ENCODE measurements at places on chromosomes 6 and 20.

DNA sequence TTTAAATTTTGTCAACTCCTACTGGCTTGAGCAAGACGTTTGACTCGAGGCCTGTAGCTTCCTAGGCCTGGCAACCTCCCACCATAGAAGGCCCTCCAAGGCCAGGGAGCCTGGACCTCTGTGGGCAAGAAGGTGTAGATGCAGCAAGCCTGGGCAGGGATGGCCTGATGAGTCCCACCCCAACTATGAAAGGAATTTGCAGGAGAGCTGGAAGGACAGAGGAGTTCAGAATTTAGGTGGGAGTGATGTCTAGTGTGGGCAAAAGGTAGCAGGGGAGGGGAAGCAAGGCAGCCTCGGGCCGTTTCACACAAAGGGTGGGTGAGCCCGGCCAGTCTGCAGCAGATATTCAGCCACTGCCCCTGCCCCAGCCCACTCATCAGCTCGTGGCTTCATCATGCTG is 245.2 kb downstream of the CDH26 start:
- DNase-seq = no peak

DNA sequence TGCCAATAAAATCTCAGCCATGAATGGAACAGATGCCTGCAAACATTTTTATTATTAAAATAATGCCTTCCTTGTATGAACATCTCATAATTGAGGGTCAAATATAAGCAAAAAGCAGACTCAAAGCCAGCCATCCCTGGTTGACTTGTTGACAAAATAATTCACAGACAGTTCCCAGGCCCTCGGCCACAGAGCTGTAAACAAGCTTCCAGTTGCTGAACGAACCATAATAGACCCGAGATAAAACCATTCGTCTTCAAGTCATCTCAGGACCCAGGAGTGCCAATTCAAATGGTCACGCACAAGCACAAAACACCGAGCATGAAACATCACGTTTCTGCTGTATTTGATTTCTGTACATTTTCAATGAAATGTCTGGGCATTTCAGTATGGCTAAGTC is 113.3 kb upstream of the CDYL start:
- no peak for DNase-seq

- no peak for DNase-seq
These were observed 26.2 kb downstream of the UTRN start for GRCh38 chr6:144311361-144311760.

DNA sequence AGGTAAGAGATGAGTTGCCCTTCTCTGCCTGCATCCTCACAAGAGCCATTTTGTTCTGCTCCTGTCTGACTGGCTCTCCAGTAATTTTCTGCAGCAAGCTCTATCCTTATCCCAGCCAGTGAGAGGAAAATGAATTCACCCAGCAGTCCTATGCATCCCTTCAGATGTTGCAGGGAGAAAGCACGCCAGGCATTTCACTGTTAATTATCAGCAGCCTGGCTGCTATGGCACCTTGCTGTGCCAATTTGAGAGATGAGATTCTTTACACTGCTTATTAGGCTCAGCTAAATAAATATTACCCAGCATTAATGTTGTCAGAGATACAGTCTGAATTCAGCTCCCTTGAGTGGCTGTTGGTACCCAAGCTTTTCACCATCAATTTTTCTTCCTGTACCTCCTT is 61.1 kb upstream of the SNAP25 start:
- no peak for DNase-seq

GRCh38 chr6:166025149-166025898 is 142.3 kb downstream of the TBXT start:
- peak; percentile 93 for DNase-seq

GRCh38 chr20:20363799-20364592 is 3.9 kb upstream of the INSM1 start:
- DNase-seq = no peak

GRCh38 chr6:79863566-79863965 is 83.8 kb downstream of the ELOVL4 start:
- DNase-seq = no peak

- no peak for DNase-seq
These were observed 5.5 kb downstream of the EMILIN3 start for GRCh38 chr20:41360831-41361756.

GRCh38 chr20:44457016-44457415 is 18.7 kb upstream of the TTPAL start:
- no peak for DNase-seq

DNA sequence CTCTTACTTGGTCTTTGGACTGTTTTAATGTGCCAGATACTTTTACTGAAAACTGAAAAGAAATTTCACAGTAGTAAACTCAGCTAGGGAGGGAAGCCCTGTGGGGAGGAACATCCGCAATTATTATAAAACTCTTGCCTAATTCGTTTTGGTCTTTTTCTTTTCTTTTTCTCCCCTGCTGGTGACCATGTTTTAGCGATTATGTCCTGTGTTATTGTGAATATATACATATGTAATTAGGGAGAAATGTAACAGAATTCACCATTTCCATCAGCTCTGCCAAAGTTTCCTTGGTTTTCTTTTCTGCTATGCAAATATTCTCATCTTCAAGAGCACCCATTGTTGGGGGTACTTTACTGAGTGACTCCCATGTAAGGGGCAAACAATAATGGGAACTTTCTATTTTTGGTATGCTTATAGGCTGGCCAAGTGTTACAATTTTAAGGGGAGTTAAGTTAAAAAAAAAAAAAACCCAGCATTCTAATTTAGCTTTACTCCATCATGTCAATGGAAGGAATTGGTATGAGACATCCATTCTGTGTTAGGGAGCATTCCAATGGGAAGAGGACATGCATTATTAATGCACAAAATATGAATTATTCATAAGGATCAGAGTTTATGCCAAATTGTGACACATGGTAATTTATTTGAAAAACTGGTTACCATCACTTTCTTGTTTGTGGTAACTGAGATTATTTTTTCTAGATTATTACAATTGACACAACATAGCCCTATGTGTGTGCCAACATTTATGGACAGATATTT is 2.0 kb downstream of the DOK5 start:
- no peak for DNase-seq

- DNase-seq = no peak
These were observed 22.5 kb upstream of the ECHDC1 start for GRCh38 chr6:127365874-127366273.

DNA sequence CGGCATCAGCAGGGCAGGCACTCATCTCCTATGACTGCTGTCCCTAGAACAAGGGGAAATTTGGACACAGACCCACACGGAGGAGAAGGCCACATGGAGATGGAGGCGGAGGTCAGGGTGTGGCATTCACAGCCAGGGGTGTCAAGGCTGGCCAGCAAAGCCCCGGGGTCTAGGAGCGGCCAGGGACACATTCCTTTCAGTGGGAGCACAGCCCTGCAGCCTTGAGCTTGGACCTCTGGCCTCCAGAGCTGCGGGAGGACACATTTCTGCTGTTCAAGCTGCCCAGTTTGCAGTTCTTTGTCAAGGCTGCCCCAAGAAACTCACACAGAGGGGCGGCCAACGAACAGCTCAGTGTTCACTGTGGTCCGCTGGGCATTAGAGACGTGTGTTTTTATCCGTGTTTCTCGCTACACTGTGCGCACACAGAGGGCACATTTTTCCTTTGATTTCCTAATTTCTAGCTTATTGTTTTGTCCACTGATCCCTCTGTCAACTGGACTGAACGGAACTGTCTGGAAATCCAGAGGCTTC is 93.4 kb upstream of the MPC1 start:
- no peak for DNase-seq

DNA sequence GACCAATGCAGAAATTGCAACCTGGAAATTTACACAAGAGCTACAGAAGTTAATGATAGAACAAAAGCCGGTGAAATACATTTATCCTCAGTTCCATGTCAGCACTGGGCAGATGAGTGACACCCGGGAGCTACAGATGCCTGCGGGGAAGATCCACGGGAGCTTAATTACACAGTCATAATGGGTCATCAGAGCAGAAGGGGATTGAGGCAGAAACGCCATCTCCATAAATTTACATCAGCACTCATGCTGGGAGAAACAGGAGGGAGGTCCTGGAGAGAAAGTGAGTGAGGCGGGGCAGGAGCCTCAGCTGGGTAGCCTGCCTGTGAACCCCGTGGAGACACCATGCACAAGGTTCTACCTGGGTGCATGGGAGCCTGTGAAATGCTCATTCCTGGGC is 37.6 kb upstream of the CST7 start:
- no peak for DNase-seq

DNA sequence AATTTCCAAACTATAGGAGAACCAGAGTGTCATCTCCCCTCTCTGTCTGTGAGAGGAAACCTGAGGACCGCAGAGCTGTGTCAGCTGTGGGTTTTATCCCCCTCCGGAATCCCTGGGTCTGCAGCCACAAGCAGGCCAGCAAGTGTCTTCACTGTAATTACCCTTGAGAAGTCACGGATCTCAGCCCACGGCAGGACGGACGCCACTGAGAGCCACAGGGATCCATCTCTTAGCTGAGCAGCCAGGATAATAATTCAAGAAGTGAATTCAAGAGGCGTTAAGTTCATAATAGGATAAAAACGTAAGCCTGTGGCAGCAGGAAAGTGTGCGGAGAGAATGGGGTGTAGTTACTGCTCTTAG is 37.0 kb downstream of the DLL1 start:
- no peak for DNase-seq

DNA sequence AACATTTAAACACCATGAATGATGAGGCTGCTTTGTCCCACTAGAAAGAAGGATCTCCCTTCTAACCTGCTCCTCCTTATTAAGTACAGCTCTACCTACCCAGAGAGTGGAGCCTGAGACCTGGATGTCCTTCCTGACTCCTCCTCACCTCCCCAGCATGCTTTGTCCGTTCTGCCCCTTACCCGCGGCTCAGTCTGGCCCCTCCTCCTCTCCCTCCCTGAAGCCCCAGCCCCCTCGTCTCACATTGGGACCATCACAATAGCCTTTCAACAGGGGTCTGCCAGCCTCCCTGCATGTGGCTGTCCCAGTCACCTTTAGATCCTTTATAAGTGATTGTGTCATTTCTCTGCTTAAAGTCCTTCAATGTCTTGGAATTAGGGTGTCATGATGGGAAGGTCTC is 72.5 kb downstream of the DZANK1 start:
- no peak for DNase-seq

GRCh38 chr6:55474382-55474781 is 104.6 kb downstream of the HMGCLL1 start:
- DNase-seq = no peak

DNA sequence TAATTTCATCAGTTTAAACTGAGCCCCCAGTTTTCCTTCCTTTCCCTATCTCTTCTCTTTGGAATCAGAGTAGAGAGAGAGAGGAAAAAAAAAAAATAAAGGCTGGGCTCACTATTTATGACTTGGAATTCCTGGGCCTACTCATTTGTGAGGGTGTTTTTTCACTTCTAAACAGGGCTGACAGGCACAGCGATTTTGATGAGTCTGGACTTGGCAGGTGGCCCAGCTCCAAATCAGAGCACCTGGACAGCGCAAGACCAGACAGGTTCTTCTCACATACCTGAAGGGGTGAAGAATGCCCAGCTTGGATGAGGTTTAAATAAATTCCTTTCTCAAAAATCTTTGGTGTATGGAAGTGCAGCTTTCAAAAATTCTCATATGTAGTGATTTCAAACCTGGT is 122.2 kb downstream of the KIF13A start:
- no peak for DNase-seq

DNA sequence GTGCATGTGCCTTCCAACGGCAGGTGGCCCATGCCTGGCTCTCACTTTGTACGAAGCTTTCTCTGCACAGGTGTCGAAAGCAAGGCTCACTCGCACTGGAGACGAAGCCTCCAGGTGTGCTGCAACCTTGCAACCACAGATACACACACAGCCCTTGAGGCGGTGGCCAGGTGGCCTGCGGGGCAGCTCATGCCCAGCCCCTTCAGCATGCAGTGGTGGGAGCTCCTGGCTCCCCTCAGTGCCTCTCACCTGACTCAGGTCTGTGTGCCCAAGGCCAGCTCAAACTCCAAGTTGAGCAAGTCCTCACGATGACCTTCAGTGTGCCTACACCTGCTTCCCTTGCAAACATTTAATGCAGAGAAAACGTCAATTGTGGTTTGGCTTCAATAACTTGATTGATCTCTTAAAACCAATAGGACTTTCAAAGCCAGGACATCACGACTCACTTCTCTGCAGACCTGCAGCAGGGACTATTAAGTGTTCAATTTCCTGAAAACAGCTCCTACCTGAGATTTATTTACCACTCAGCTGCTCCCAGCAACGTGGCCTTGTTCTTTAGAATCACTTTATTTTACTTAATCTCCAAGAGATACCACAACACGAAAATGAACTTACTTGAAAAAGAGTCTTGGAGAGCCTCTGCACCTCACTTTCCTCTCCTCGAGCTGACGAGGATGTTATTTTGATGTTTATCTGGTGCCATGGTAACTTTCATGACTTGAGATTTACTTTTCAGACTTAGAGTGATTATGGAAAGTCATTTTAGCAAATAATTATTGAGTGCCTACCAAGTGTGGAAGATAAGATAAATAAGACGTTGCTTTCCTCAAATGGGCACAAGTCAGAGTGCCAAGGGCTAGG is 86.3 kb downstream of the SLC22A23 start:
- no peak for DNase-seq

- no peak for DNase-seq
These were observed 134.7 kb downstream of the RCAN2 start for GRCh38 chr6:46356543-46356942.

DNA sequence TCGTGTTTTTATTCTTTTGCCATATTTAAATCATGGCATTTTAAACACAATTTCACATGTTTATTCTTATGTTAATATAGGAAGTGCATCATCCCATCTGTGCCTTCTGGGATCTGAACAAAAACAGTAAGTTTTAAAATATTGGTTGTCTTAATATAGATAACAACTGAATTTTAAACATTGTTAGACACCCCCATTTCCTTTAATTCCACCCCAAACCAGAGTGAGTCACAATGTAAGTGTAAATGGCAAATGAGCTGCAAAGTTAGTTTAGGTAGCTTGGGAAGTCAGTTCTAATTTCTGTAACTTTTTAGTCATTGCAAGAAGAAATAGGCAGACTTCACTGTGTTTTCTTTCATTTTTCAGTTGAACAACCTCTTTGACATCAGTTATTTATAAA is 108.0 kb downstream of the ADGRG6 start:
- DNase-seq = no peak

DNA sequence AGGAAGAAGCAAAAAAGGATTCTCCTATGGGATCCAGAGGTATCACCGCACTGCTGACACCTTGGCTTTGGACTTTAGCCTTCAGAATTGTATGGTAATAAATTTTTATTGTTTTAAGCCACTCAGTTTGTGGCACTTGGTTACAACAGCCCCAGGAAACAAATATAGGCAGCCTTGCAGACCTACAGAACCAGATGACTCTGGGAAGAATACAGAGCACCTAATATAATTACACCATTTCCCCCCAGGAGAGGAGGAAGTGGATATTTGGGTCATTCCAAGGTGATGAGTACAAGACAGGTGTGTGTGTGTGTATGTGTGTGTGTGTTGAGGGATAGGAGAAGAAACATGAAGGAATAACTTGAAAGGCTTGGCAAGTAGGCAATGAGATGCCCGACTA is 84.2 kb upstream of the ENPP5 start:
- no peak for DNase-seq

DNA sequence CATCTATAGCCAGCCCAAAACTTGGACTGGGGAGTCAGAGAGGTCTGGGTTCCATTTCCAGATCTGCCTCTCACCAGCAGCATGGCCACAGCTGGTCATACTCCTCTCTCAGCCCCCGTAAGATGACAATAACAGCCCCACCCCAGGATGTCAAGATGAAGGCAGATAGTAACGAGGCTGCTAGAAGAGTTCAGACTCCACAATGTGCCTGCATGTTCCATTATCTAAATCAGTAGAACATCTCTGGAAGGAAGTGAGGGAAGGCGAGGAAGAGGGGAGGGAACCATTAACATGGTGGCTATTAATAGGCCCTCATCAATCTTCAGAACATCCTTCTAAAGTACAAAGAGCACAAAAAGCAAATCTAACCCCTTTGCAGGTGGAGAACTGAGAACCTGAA is 98.0 kb upstream of the KCNG1 start:
- no peak for DNase-seq
